BJ (cell line): ENCODE measurements at places on chromosomes 2 and 18.

DNA sequence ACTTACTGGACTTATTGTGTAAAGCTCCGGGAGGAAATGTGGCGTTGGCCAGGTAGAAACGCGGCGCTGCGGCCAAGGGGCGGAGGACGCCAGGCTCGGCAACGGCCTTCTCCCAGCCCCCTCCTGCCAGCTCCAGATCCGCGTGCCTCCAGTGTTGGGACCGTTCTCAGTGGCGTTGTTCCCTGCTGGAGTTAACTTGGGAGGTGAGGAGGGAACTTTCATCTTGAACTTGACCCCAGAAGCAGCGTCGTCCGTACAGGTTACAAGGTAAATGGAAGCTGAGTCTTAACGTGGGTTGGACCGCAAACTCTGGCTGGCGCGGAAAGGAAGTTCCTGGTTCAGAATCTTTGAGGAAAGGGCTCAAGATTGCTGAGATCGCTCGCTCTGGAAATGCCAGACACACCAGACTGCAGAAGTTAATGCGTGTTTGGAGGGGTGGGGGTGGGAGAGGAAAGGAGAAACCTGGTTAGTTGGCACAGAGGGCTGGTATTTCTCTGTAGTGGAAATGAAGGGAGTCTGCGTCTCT is 1.3 kb downstream of the TANC1 start:
- no peak for DNase-seq

- no peak for DNase-seq
Observed at GRCh38 chr2:150705357-150705756, 217.9 kb upstream of the RND3 start.

DNA sequence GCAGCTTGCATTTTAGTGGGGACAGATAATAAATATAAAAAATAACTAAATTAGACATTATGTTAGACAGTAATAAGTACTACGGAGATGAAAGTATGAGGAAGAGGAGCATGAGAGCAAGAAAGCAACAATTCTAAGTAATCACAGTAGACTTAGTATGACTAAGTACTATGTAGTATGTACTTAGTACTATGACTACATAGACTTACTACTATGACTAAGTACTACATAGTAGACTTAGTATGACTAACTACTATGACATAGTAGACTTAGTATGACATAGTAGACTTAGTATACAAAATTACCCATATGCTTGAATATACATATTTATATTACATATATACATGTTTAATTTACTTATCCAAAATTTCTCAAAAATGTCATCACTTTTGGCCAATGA is 29.3 kb downstream of the CDH20 start:
- DNase-seq = no peak

DNA sequence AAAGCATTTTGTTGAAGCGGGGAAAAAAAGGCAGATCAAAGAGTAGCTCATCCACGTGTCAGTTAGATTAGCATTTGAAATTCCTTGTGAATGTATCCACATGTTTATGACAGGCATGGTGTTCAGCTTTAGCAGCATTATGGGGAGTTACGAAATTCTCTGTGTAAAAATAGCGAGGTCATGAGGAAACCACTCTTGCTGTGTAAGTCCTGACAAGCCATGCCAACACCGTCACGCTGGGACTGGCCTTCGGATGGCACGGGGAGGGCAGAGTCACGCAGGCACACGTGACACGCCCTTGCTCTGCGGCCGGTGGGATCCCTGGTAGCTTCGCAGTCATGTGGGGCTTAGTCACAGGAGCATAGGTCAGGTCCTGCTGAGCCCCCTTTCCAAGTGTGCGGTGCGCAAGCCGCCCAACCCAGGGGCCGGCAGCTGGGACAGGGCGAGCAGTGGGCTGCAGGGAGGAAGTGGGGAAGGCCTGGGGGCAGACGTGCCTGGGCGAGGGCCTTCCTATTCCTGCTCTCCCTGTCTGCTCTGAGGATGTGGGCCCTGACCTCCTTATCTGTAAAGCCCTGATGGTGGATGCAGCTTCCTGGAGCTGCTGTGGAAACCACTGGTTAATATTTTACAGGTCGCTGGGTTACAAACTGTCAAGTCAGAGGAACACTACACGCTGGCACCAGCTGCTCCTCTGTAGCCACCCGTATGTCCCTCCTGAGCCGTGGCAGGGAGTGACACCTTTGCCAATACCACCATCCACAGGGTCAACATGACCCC is 18.0 kb downstream of the MBP start:
- peak; percentile 68 for DNase-seq

GRCh38 chr18:73733806-73734314 is 413.8 kb downstream of the FBXO15 start:
- DNase-seq = no peak

GRCh38 chr2:218997731-218998130 is 4.5 kb upstream of the CRYBA2 start:
- no peak for DNase-seq

GRCh38 chr2:112794131-112794733 is 9.9 kb upstream of the IL1A start:
- DNase-seq = peak; percentile 90

DNA sequence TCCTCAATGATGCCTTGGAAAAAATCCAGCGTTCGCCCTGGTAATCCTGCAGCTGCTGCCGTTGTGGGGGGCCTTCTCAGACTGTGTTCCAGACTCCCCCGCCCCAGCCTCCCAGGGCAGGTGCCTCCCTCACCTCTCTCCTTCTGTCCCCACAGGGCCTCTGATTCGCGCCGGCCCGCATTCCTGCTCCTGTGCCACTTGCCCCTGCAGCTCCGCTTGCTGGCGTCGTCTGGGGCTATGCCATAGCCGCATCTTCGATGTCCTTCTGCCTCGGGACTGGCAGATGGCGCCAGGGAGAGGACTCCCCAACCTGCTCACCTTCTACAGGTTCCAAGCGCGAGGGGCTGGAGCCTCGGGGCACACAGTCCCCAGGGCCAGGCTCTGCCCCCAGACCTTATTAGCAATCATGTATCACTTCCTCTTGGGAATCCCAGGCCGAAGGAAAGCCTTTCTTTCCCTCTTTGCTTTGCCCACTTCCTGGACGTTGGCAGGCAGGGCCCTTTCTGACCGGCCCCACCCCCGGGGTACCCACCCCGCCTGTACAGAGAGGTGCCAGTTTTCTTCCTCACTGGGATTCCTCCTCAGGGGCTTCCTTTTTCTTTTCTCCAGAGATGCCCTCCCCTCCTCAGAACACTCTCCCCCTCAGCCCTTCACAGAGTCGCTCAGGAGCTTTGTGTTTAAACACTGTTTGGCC is 4.4 kb downstream of the SPATA3 start:
- no peak for DNase-seq

GRCh38 chr2:143953451-143954030 is 566.4 kb downstream of the ZEB2 start:
- no peak for DNase-seq

DNA sequence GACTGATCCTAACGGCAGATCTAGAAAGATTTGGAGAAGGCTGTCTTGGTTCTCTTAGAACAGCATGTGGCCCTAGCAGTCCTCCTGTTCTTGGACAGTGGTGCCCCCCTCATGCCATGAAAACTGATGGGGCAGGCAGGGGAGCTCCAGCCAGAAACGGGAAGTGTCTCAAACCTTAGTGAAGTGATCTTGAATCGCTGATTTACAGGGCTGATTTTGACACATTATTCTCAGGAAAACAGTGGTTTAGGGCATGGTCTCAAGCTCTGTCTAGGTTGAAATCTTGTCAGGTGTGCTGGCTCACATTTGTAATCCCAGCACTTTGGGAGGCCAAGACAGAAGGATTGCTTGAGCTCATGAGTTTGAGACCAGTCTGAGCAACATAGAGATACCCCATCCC is 37.8 kb downstream of the SRSF7 start:
- no peak for DNase-seq

DNA sequence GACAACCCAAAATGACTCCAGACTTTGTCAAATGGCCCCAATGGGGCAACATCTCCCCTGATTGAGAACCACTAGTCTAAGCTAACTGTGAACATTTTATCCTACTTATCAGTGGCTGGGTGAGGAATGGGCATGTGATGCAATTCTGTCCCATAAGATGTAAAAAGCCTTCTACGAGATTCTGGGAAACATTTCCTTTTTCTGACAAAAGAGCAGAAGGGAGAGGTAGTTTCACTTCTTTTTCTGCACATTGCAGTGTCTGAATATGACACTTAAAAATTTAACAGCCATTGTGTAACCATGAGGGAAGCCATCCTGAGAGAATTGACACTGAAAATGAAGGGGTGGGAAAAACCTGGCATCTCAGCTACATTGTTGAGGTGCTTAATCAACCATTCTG is 17.3 kb upstream of the MARCHF4 start:
- no peak for DNase-seq

- no peak for DNase-seq
Observed at GRCh38 chr2:118845005-118845521, 2.4 kb downstream of the EN1 start.

- DNase-seq = no peak
Observed at GRCh38 chr2:135899567-135899966, 23.3 kb upstream of the MCM6 start.

- DNase-seq = no peak
Observed at GRCh38 chr2:236853585-236854051, 232.1 kb upstream of the COPS8 start.

DNA sequence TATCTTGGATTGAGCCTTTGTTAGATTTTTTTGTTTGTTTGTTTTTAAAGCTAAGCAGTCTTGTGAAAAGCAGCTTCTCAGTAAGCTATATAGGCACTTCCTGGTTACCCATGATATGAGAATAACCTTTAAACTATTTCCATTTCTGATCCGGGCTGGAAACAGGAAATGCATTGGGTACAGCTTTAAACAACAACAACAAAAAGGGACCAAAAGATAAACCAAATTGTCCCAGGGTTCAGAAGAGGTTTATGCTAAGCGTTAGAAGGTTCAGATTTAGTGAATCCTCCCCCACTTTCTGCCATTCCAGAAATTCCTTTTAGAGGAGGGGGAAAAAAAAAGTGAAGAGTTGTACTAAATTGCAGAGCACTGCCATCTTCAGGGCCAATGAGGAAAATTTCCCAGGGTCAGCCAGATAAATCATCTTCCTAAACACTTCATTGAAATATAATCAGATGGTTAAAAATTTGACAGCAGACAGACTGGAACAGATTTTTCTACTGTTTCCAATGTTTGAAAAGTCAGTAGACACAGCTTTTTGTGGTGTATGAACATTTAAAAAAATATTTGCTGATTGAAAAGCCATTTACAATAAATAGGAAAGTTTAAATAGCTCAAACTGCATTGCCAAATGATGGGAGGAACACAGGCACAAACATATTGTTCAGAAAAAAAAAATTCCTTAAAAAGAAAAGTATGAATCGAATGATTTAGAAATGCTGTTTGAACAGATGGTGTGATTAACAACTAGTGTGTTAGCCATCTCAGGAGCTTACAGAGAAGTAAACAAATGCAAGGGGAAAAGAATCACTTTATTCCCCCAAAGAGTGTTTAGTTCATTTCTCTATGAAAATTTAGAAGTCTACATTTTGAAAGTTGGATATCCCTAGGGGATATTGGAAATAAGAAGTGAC is 189.9 kb upstream of the TANK start:
- peak; percentile 59 for DNase-seq

GRCh38 chr2:28172114-28172898 is 220.4 kb upstream of the FOSL2 start:
- DNase-seq = no peak

- DNase-seq = no peak
Observed at GRCh38 chr18:22275706-22276333, 106.4 kb downstream of the GATA6 start.

DNA sequence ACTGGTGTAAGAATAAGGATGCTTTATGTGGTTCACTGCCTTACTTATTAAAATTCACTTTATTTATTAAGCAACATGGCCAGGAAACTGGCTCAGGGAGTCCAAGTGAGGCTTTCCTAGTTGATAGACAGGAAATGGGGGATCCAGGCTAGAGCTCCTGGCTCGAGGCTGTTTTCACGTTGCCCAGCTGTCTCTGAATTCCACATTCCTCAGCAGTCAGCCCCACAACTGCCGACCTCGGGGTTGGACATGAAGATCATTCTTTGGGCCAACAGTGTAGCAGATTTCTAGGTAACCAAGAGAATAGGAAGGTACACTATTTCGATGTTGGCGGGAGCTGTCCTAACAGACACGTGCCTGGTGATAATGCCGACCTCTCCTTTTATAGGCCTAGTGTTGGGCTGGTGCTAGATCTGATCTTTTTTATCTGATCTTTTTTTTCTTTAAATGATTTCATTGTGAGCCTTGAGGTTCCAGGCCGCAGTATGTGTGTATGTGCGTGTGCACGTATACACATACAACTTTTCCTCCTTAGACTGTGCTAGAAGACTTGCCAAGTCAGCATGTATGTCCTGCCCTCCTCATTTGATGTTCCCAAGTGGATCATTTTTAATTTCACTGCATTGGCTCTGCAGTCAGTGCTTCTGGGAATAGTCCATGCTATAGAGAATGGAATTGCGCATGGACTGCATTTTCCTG is 103.5 kb downstream of the CABLES1 start:
- DNase-seq = no peak

DNA sequence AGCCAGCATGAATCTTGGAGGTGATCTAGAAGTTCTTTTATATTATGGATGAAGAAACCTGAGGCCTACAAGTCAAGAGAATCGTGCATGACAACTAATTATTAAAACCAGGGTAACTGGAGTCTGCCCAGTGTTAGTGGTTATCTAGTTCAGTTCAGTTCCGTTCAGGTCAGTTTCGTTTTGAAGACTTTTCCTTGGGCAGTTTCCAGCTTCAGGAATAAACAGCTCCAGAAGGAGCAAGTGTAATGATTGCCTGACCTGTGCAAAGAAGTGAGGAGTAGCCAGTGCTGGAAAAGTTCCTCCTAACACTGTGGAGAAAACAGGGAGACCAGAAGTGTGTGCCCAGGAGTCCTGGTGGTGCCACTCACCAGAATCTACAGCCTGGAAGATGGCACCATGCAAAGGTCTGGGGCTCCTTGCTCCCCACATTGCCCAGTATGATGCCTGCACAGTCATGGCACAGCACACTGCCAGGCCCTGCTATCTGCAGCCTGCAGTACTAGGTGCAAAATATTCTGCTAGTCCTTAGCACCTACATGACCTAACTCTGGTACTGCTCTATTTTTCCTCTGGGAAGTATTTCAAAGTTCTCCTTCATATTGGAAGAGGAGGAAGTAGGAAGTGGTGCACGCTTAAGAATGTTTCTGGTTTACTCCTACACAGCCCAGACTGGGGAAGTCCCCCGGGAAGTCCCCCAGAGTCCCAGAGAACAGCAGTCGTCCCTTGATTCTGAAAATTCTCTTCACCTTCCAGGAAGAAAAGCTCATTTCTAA is 65.8 kb downstream of the SUMO1 start:
- DNase-seq = no peak

DNA sequence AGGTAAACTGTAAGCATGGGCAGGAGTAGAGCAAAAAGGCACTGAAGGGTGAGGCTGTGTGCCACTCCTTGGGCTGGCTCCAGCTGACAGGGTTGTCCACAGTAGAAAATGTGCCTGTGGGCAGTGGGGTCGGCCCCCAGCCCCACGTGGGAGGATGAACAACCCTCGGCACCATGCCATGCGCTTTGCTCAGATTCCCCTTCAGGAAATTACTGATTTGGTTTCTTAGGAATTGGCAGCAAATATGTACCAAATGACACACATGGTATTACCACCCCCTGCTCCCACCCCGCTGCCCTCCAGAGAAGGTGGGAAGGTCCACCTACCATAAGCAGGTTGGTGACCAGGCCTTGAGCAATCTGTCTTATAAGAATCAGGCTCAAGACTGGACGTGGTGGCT is 13.6 kb downstream of the ADCY3 start:
- no peak for DNase-seq

- no peak for DNase-seq
Observed at GRCh38 chr2:263774-264492, at the start of gene SH3YL1. Gene SH3YL1 (minus strand): TSS chr2:264032. CDS start chr2:263984, 48 bp downstream.
